RWPE2 (cell line): ENCODE measurements at places on chromosomes 1 and 21.

DNA sequence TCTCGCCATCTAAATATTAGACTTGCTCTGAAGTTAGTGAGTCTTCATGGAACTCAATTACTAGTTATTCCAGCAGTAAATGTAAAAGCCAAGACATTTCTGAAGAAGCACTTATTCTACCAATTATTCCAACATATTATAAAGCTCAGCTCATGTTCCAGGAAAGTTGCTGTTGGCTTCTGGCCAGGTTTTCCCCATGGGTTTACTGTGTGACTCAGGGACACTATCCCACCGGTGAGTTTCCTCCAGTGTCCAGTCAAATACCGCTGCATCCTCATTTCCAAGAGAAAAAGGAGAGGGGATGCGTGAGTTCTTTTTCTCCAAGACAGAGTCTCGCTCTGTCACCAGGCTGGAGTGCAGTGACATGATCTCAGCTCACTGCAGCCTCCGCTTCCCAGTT lies 9.2 kb upstream of the HHIPL2 start:
- no peak for DNase-seq

DNA sequence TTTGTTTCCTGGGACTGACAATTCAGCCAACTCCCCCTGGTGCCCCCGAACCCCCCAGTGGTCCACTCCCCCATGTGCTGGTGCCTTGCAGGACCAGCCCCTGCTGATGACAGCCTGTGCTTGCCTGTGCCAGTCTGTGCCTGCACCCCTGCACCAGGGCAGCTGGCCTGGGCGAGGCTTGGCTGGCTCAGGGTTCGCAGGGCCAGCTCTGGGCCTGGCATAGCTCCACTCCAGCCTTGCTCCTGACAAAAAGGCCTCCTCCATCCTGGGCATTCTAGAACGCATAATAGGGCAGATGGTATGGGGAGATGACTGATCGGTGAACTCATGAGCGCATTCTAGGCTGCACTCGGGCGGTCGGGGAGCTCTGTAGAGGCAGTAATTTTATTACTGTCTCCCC lies 5.4 kb downstream of the CNTN2 start:
- no peak for DNase-seq

- no peak for DNase-seq
These were observed 20.4 kb downstream of the CDC7 start for GRCh38 chr1:91520942-91521507.

DNA sequence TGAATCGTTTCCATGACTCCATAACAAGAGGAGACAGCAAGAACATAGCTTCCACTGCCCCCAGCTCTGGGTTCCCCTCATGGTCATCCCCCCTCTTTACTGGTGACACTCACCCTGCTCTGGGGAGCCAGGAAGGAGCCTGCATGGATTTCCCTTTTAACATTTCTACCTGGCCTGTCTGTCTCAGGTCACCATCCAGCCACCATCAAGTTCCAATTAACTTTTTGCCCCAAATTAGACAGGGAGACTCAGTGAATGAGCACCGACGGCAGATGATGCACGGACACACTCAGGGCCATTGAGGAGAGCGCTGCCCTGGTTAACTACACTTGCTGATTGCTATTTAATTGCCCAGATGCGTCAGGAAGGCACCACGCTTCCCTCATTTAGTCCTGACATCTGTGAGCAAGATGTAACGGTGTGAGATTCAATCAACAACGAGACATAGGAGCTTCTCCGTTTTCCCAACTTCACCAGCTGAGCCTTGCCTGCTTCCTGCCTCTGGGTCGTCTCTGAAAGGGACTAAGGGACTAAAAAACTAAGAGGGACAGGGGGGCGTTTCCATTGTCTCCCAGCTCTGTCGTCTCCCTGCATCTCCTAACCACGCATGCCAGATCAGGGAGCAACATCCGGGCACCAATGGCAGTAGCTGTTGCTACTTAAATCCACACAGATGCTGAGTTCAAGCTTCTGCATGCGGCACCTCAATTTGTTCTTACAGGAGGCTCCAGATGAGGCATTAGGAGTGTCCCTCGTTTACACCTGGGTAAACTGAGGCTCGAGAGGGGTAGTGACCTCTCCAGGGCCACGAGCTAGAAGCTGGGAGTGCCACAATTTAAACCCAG lies 426.7 kb downstream of the NPHP4 start:
- DNase-seq = no peak
